ENCODE measurements at places on chromosomes 2 and 18.
A peak's percentile ranks its signal among the peaks of the same experiment; 100 is the strongest.

- no peak for DNase-seq
These were observed 43.6 kb downstream of the ERBB4 start for GRCh38 chr2:212495046-212495445.

GRCh38 chr2:10541775-10542432, 93.8 kb upstream of the ODC1 start:
- no peak for DNase-seq

GRCh38 chr2:60544954-60545560, 8.4 kb downstream of the BCL11A start:
- no peak for DNase-seq

DNA sequence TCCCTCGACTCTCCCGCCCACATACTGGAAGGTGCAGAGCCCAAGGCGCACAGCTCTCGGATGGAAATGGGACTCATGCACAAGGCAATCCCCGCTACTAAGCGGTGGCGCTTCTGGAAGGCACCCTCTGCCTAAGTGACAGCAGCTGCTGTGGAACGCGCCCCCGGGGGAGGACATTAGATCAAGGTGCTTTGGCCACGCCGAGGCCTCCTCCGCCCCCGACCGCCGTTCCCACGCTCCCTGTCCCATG, 202 bp downstream of the MCEE start:
- DNase-seq = no peak

- no peak for DNase-seq
These were observed 105.7 kb upstream of the GPC1 start for GRCh38 chr2:240329778-240330177.

DNA sequence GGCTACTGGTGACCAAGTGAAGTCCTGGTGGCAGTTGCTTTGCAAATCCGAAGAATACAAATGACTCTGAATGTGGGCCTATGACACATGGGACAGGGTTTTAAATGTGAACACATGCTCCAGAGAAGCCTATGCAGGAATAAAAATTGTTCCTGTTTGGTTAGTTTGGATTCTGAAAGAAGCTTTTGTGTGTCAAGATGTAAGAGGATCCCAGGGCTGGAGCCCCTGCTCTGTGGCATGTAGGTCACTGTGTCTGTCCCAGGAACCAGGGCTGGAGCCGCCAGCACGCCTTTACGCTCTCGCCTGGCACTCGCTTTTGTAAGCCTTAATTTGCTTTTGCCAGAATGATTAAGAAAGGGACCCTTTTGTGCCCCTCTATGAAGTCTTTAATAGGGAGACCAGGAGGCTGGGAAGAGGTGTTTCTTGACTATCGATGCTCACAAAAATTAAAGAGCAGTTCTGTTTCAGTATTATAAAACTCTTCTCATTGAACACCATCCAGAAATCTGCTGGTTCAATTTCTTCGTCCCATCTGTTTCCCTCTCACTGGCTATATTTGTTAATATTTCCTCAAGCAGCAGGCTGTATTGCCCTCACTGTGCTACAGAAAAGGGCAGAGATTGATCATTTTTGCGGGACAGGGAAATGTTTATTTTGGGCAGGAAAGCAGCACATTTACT, 532.7 kb upstream of the POU3F3 start:
- DNase-seq = no peak

GRCh38 chr18:3666526-3667254, 216.7 kb downstream of the TGIF1 start:
- no peak for DNase-seq

- DNase-seq = no peak
These were observed 83.8 kb downstream of the TMEM247 start for GRCh38 chr2:46563186-46563585.

- DNase-seq = no peak
These were observed 389.5 kb upstream of the TNP1 start for GRCh38 chr2:217249121-217250012.

DNA sequence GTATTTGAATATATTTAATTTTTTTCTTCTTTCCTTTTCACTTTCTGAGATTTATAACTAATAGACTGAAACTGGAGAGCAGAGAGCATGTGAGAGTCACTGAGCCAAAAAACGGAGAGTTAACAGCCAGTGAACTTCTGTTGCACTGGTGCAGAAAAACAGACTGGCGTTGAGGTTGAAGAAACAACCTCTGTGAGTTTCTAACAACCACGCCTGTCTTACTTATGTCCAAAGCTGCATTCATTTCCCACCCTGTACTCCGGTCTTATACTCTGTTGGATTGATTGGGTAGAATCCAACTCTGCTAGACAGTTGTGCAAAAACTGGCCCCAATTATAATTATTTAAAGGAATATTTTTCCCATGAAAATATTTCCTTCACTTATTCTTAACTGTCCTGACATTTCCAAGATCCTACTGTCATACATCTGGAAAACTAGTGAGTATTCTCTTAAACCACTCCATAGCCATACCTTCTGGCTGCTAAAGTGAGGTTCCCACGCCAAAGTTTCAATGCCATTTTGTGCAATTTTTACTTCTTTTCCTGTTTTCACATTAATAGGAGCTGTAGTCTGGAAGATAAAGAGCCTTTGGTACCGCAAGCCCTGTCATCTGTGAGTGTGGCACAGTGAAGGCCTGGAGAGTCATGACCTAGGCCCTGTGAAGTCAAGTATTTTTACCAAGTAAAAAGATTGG, 9.4 kb downstream of the CYP1B1 start:
- DNase-seq = no peak

DNA sequence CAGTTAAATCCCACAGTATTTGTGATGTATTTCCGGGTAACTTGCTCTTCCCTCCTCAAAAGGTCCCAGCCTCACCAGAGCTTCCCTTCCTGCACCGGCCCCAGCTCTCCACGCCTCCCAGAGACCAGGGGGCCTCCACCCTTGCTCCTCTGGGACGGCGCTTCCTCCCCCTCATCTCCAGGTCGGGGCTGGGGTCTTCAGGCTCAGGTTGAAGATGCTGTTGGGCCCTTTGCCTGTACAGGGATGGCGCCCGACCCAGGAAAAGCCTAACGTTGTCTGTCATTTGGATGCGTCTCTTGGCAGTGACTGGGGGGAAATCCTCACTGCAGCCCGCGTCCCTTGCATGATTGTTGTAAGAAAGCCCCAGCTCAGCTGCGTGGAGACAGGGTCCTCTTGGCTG, 126.7 kb downstream of the TPO start:
- DNase-seq = no peak

DNA sequence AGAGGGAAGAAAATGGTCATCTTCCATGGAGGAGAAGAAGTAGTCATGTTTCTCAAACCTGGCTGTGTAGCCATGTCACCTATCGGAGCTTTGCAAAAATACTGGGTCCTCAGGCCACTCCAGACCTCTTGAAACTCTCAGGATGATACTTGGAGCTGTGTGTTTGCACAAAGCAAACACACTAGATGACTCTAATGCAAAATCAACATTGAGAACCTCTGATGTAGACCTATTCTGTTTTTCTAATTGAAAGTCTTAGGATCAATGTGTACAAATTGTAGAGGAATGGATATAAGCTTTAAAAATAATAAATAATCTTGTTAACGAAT, 444.3 kb downstream of the RND3 start:
- DNase-seq = no peak

GRCh38 chr2:165470361-165470760, 863 bp downstream of the CSRNP3 start:
- no peak for DNase-seq

DNA sequence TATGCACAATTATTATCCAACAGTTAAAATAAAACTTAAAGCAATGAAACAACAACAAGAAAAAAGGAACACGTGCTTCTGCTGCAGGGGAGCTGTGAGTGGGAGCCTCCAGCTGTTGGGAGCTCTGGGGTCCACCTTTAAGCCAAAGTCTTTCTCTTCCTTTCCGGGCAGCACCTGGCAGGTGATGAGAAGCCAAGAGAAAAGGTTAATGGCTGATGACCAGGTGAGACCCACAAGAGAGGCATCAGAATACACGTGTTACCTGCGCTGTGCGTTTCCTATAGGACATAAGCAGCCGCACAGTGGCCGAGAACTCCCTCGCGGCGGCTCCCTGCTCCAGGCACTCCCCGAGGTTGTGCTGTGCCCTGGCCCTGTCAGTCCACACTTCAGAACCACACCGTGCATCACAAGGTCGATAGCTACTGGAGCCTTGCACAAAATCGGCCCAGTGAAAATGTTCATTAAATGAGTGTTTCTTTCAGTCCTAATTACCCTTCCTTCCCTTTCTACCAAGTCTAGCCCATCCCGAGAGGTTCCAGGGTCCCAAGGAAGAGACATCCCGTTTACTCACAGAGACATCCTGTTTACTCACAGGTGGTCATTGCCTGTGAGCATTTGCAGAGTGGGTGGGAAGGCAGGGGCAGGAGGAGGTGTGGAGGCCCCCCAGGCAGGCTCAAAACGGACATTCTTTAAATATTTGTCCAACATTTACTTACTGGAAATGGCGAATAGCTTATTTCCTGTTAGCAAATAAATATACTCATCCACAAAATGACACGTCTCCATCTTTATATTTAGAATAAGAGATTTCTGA, 44.9 kb upstream of the ASB18 start:
- DNase-seq = no peak

DNA sequence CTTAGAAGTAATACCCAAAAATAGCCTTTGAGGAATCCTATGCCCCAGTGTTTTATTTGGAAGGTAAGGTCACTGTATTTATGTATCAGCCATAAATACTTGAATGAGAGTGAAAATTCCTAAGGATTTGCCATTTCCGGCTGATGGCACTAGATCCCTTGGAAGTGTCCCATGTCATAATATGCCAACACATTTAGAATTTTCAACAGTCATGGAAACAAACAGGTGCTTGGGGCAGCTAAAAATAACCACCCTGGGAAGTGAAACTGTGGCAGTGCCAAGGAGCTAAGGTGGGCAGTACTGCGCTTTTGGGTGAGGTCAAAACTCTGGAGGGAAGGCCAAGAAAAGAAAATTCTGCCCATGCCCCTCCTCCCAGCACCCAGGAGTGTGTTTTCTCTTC, 80.2 kb downstream of the TCF7L1 start:
- no peak for DNase-seq

DNA sequence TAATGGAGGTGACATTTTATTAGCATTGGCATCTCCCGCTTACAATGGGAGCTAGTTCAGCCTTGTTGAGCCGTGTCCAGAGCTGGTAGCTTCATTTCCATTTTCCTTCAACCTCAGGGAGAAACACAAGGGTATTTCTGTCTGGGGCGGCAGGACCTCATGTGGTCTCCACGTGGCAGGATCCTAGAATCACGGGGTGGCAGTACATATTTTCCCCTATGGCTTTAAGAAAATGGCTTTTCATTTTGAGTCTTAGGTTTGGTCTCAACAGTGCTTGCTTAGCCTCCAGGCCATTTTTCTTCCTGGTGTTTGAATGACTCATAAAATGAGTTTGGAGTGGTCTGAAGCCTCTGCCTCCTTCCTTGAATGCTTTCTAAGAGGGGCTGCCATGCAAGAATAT, 20.3 kb downstream of the CABLES1 start:
- DNase-seq = no peak

GRCh38 chr18:28766027-28766426, 589.1 kb upstream of the CDH2 start:
- no peak for DNase-seq

DNA sequence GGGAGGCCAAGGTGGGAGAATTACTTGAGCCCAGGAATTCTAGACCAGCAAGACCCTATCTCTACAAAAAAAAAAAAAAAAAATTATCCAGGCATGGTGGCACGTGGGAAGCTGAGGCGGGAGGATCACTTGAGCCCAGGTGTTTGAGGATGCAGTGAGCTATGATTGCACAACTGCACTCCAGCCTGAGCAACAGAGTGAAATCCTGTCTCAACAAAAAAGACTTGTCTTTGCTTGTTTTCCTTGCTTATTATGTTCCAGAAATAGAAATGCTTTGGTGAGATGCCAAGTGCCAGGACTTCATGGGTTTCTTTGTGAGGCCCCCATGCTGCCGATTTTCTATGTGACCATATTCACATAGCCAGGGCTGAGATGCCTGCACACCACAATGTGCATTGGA, 9.0 kb downstream of the DCDC2C start:
- no peak for DNase-seq

DNA sequence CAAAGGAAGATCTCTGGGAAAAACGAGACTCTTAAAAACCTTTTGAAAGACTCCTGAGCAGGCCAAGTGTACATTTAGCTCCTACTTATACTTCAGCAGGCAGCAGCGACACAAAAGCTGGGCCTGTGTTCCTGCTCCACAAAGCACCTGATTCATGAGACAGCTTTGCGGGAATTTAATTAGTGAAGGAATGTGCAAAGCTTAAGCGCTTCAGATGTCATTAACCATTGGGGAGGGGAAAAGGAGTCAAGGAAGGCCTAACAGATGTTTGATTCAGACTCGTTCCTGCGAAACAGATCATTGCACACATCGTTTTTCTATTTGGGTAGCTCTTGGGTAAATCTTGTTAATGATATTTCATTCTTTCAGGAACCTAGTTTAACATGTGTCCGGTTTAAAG, 125.9 kb downstream of the MAIP1 start:
- DNase-seq = no peak

DNA sequence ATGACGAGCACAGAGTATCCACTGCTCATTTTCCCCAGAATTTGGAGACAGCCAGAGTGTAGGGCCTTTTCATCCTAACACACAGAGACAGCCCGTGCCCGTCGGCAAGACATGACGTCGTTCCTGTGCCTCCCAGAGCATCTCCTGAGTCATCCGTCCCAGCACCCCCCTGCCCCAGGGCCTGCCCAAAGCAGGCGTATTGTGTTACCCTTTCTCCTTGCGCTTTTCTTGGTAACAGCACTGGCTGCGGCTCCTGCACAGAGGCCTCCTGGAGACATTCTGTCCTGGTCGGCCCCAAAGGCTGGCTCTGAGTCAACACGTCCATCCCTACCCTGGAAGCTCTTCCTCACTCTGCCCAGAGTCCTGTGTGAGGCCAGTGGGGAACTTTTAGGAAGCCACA, 217.1 kb downstream of the KLHL29 start:
- no peak for DNase-seq

- no peak for DNase-seq
These were observed 32.2 kb downstream of the MREG start for GRCh38 chr2:215981115-215981514.

GRCh38 chr2:12430407-12431133, 286.2 kb upstream of the TRIB2 start:
- peak; percentile 32 for DNase-seq

GRCh38 chr2:28085201-28085600, 194.7 kb downstream of the BABAM2 start:
- no peak for DNase-seq

GRCh38 chr2:3168230-3168891, 209.3 kb downstream of the EIPR1 start:
- no peak for DNase-seq

DNA sequence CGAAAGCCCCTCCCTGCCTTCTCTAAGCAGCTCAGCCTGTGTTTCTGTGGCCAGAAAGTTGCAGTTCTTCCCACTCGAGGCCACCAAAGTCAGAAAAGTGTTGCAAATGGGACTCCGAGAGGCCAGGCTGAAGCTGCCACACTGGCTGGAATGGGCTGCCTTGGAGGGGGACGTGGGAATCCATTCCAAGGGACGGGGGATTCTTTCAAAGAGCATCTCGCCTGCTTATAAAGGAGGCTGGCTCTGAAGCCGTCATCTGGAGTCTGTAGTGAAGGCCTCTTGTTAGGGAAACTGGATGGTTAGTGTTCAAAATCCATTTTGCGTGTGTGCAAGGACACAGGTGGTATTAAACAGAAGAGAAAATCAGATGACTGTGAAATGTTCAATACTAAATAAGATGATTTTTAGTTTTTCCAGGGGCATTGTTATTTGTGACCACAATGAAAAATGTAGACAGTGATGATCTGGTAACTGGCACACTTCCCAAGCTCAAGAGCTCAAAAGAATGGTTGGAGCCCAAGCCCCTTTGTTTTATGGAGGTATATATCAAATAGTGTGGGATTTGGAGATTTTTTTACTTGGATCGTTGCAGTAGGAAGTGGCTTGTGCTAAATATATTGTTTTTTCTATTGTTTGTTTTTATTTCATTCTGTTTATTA, 782 bp downstream of the FAM228B start:
- DNase-seq = peak; percentile 12
